Activated naive CD8-positive, alpha-beta T cell treated with anti-CD3 and anti-CD28 coated beads, Interleukin-2, amount 50 U/mL, for 16 hours (primary cell): ENCODE measurements at places on chromosomes 6 and 20.

GRCh38 chr6:134870677-134871498 lies 79.0 kb downstream of the ALDH8A1 start:
- no peak for DNase-seq

DNA sequence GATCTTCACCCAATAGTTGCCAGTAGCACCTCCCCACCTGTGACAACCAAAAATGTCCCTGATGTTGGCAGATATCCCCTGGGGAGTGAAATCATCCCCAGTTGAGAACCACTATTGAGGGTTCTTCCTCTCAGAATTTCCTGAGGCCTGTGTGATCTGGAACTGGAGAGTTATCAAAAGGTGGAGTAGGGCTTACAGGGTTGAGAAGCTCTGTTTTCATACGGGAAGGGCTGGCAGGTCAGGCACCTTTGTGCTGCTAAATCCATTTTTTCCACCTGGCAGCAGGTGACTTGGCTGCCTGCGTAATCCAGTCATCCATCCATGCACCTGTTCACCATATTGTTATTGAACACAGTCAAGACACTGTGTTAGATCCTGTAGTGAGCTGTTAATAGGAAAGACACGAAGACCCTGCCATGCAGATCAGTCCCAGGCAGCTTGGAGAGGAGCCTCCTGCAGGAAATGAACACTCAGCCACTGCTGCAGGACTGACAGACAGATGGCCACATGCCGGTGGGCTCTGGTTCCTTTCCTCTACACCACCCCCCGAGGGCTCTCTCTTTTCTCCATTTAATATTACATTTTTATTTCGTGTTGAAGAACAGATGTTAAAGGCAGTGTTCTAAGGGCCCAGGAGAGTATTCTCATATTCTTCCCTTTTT lies 5.4 kb downstream of the DUSP22 start:
- no peak for DNase-seq

DNA sequence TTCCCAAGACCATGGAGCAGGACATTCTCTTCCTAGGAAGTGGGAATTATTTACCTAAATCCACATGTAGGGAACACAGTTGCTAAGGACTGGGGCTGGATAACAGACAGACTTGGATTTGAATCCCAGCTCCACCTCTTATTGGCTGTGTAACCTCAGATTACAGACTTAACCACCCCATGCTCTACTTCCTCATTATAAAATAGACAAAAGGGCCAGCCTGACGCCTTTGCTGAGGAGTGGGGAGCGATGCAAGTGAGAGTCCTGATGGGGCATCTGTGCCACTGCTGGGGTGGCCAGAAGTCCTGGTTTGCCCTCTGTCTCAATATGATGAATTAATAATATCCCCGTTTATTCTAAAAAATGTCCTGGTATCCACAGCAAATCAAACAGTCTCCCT lies 46.8 kb downstream of the SPATA2 start:
- no peak for DNase-seq

- no peak for DNase-seq
Observed at GRCh38 chr6:4297348-4297747, 162.0 kb upstream of the ECI2 start.

GRCh38 chr6:138795809-138796603 lies at the start of gene ECT2L:
Gene ECT2L, plus strand, starts transcription at chr6:138796087. Its CDS starts 17,188 bp downstream, at chr6:138813275.
- no peak for DNase-seq

- DNase-seq, result no peak
Observed at GRCh38 chr20:63008541-63009044, 1.8 kb upstream of the BHLHE23 start.

DNA sequence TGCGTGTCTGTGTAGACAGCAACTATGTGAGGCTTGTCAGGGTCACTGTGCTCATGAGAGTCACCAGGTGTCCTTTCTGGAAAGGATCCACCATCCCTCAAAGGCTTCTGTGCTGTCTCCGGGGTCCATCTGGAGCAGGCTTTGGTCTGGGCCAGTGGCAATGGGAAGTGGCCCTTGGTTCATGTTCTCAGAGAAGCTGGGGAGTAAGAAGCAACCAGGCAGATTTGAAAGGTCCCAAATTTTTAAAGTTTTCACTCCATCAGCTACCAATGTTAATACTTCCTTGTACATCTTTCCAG lies 68.2 kb downstream of the GCNT2 start:
- DNase-seq, result no peak

GRCh38 chr20:15515691-15516090 lies 1057.6 kb downstream of the KIF16B start:
- DNase-seq, result no peak

DNA sequence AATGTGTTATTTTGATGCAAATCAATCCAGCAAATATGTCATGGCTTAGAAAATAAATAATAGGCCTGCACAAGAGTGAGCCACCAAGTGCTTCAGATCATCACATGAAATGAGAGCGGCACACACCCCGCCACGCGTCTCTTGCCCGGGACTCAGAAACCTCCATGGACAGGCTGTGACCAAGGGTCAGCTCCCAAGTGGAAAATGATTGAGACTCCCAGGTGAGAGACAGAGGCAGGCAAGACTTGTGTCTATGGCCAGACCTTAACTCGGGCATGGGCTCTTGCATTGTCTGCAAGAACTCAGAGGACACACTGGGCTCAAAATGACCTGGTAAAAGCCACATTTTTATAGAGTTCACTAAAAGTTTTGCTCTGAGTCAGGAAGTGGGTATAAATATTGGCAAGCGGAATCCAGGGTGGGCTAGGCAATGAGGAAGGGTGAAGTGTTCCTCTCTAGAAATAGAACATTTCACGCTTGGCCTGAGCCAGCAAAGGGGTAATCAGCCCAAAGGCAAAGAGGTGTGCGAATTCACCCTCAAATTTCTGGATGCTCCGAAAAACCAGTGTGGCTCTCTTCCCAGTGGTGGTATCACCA lies 30.7 kb upstream of the RIN2 start:
- DNase-seq, result no peak

DNA sequence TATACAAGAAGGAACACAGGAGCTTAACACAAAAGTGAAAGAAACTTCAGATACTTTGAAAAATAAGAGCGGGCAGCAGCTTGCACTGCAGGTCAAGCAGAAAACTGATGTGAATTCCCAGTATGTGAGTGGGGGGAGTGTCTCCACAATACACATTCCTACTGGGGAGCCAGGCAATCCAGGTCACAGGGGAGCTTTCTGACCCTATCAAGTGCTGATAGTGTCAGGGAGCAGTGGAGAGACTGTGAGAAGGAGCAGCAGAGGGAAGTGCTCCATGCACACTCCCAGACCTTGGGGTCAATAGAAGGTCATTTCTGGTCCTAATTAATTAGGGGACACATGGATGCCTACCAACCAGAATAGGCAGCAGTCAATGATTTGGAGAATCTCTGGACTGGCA lies 59.4 kb downstream of the PDSS2 start:
- no peak for DNase-seq

GRCh38 chr6:121858310-121858709 lies 422.9 kb downstream of the GJA1 start:
- DNase-seq, result no peak

DNA sequence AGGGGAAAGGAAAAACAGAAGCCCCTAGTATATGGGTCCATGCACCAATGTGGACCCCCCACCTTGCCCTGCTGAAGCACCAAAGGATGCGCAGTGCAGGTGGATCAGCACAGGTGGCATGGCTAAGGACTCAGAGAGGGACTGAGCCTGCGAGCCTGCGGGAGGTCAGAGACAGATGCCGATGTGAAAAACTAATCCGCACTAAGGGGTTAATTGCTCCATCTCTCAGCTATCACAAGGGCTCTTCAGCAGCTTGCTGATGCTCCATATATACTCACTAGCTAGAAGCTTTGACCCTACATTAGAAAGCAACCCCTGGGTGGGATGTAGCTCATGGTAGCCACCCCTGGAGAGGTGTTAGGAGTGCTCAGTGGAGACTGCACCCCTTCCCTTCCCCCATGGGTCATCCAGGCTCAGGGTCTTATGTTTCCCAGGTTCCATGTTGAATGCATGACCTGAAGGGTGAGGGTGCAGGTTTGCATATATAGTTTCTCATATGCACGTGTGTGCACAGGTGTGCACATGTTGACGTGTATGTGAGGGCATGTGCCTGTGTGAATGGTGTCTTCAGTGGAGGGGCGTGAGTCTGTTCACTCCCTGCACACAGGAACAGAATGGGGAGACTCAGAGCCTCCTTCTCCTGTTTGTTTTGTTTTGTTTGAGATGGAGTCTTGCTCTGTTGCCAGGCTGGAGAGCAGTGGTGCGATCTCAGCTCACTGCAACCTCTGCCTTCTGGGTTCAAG lies 13.4 kb upstream of the IP6K3 start:
- DNase-seq, result no peak

- DNase-seq, result no peak
Observed at GRCh38 chr6:127818149-127818548, 82.7 kb downstream of the THEMIS start.

- DNase-seq, result no peak
Observed at GRCh38 chr20:48471759-48472408, 355.9 kb downstream of the PREX1 start.

- DNase-seq, result no peak
Observed at GRCh38 chr6:85129881-85130280, 320.0 kb upstream of the NT5E start.

DNA sequence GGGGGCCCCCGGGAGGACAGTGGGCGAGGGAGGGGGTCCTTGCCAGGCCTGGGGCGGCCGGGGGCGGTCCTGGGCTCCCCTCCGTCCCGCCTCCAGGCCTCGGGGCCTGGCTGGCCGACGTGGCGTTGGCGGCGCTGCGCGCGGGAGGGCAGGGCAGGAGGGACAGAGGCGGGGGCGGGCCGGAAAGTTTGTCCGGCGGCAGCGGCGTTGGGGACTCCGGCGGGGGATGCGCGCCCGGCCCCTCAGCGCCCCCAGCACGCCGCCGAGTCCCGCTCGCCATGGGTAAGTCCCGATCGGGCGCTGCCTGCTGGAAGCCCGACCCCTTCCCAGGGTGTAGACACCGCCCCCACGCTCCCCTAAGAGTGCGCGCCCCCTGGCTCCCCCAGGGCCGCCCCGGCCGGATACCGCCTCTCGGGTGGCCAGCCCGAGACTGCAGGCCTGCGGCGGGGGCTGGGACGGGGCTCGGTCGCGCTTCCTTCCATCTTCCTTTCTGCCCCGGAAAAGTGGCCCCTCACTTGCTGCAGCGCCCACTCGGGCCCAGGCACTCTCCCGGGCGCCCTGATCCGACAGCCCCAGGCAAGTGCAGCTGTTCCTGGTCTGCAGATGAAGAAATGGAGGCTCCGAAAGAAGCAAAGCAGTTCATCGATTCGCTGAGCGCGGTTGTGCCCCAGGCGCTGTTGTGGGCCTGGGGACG lies at the start of gene SLC2A10:
SLC2A10 (plus strand) TSS at position 191 of the 694 bp plus-strand sequence; CDS start at position 279, 88 bp downstream.
- no peak for DNase-seq

- no peak for DNase-seq
Observed at GRCh38 chr6:8900056-8900455, 464.7 kb upstream of the SLC35B3 start.

DNA sequence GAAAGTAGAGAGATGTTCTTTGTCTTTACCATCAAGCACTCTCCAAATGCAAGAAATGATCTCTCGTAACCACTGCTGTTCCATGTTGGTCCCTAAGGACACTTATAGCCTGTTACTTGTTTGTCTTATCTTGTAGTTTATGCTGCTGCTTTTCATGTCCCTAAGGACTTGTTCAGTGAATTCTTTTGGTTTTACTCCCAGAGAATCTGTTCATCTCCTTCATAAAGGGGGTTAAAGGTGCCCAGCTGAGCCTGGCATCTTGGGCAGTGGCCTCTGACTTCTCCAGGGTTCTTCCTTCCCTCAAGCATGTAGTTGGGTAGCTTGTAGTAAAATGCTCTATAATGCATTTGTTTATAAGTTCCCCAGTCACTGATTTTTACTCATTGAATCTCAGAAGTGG lies 864 bp upstream of the PKIG start:
- DNase-seq, result no peak

DNA sequence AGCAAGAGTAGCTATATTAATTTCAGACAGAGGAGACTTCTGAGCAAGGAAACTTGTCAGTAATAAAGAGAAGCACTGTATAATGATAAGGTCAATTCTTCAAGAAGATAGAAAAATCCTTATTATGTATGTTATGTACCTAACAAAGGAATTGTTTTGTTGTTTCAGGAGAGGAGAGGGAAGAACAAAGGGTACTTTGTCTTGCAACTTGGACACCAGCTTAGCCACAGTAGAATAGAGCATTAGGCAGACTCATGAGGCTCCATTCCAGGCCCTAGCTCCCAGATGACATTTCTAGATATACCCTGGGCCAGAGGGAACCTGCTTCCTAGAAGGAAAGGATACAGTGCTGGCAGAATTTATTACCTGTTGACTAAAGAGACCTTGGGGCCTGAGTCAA lies 6.5 kb upstream of the NUS1 start:
- DNase-seq, result no peak

DNA sequence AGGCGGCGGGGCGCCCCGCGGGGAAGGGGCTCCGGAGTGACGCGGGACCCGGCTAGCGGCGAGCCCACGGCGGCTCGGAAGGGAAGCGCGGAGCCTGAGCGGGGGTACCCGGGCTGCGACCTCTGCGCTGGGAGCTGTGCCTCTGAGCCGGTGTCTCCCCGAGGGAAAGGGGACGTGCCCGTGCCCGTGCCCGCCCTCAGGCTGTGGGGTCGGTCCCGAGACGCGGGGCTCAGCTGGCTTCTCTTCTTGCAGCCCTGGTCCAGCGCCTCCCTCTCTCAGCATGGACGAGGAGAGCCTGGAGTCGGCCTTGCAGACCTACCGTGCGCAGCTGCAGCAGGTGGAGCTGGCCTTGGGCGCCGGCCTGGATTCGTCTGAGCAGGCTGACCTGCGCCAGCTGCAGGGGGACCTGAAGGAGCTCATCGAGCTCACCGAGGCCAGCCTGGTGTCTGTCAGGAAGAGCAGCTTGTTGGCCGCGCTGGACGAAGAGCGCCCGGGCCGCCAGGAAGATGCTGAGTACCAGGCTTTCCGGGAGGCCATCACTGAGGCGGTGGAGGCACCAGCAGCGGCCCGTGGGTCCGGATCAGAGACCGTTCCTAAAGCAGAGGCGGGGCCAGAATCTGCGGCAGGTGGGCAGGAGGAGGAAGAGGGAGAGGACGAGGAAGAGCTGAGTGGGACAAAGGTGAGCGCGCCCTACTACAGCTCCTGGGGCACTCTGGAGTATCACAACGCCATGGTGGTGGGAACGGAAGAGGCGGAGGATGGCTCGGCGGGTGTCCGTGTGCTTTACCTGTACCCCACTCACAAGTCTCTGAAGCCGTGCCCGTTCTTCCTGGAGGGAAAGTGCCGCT lies 686 bp downstream of the ZGPAT start:
- DNase-seq, result no peak

- DNase-seq, result no peak
Observed at GRCh38 chr6:112010328-112010727, 43.6 kb upstream of the CCN6 start.

- no peak for DNase-seq
Observed at GRCh38 chr6:113160306-113161017, 696.7 kb upstream of the MARCKS start.

- DNase-seq, result no peak
Observed at GRCh38 chr6:71083308-71083820, 126.5 kb upstream of the B3GAT2 start.

- DNase-seq, result no peak
Observed at GRCh38 chr20:56369179-56369578, 10.4 kb downstream of the FAM210B start.

- DNase-seq, result no peak
Observed at GRCh38 chr6:13550656-13551055, 23.7 kb upstream of the SIRT5 start.

GRCh38 chr6:143754204-143754603 lies 76.4 kb downstream of the PHACTR2 start:
- DNase-seq, result no peak

- DNase-seq, result no peak
Observed at GRCh38 chr20:20489054-20489453, 121.2 kb downstream of the INSM1 start.

GRCh38 chr20:47482705-47483104 lies 19.0 kb upstream of the NCOA3 start:
- no peak for DNase-seq

- no peak for DNase-seq
Observed at GRCh38 chr6:144008120-144008811, at the start of gene PLAGL1. Gene PLAGL1, minus strand, starts transcription at chr6:144008259. Its CDS starts 60,123 bp downstream, at chr6:143948136.

- no peak for DNase-seq
Observed at GRCh38 chr20:33655164-33655563, 7.0 kb upstream of the C20orf144 start.
